ENCODE measurements at places on chromosomes 11 and 22. TPM values are rescaled to one million over a fixed set of nuclear protein-coding genes. Genes with fewer than 3 reads are reported as not detected.

Gene GVQW3
- under 0.01 TPM for total RNA-seq

Gene CXCR5
- not detected for total RNA-seq

Gene OR4A16
- not detected for total RNA-seq

Gene P4HA3
- total RNA-seq: 0.21 TPM

Gene CASP5
- total RNA-seq: 0.50 TPM

Gene MUC5AC
- total RNA-seq: not detected

Gene IGF2
- total RNA-seq: 0.07 TPM

Gene CBLIF
- not detected for total RNA-seq

Gene NPAS4
- total RNA-seq: not detected

Gene SHISAL1
- under 0.01 TPM for total RNA-seq

Gene CTSW
- not detected for total RNA-seq

Gene OLFML1
- total RNA-seq: not detected

Gene SLC25A45
- total RNA-seq: 0.57 TPM

Gene OR52I1
- total RNA-seq: not detected

Gene INPP5J
- 0.34 TPM for total RNA-seq

Gene MAPK8IP2
- total RNA-seq: 1.0 TPM

Gene MISFA
- total RNA-seq: not detected

Gene F2
- total RNA-seq: under 0.01 TPM

Gene DEUP1
- under 0.01 TPM for total RNA-seq

Gene DDTL
- 1.7 TPM for total RNA-seq

Gene FAM111A
- 14.0 TPM for total RNA-seq

Gene LGALS1
- total RNA-seq: 1,091 TPM

Gene SLC43A3
- 21.9 TPM for total RNA-seq

Gene MRPL23
- total RNA-seq: 30.0 TPM

Gene KRTAP5-10
- not detected for total RNA-seq

Gene ATXN10
- 183 TPM for total RNA-seq

Gene TMEM179B
- total RNA-seq: 24.3 TPM

Gene RAB39A
- not detected for total RNA-seq

Gene LIF
- 0.68 TPM for total RNA-seq

Gene GGTLC2
- total RNA-seq: not detected

Gene SLC6A5
- not detected for total RNA-seq

Gene LINC01488
- not detected for total RNA-seq

Gene UBQLN3
- total RNA-seq: not detected

Gene GSC2
- total RNA-seq: not detected

Gene TSPAN32
- total RNA-seq: not detected

Gene MYEOV
- under 0.01 TPM for total RNA-seq

Gene DGCR6
- total RNA-seq: 2.1 TPM

Gene SYCE3
- total RNA-seq: not detected

Gene OR5AS1
- total RNA-seq: not detected

Gene SYT12
- total RNA-seq: 10.2 TPM

Gene PRDX5
- 188 TPM for total RNA-seq

Gene POU2AF2
- not detected for total RNA-seq

Gene ZNF215
- total RNA-seq: 5.8 TPM

Gene CALCB
- 0.21 TPM for total RNA-seq

Gene OR51B5
- total RNA-seq: not detected

Gene KCTD14
- 2.4 TPM for total RNA-seq

Gene SAAL1
- 17.2 TPM for total RNA-seq

Gene ASCL2
- total RNA-seq: 0.21 TPM

Gene CADM1
- 5.1 TPM for total RNA-seq

Gene TMEM25
- total RNA-seq: 14.4 TPM

Gene ABCG4
- total RNA-seq: under 0.01 TPM

Gene ACRV1
- not detected for total RNA-seq

Gene HSPB2
- total RNA-seq: not detected

Gene GTSE1
- total RNA-seq: under 0.01 TPM

Data from nasal cavity respiratory epithelium epithelial cell of viscerocranial mucosa (primary cell).